ENCODE measurements at places on chromosomes 2 and 18.
A peak's percentile ranks its signal among the peaks of the same experiment; 100 is the strongest.

DNA sequence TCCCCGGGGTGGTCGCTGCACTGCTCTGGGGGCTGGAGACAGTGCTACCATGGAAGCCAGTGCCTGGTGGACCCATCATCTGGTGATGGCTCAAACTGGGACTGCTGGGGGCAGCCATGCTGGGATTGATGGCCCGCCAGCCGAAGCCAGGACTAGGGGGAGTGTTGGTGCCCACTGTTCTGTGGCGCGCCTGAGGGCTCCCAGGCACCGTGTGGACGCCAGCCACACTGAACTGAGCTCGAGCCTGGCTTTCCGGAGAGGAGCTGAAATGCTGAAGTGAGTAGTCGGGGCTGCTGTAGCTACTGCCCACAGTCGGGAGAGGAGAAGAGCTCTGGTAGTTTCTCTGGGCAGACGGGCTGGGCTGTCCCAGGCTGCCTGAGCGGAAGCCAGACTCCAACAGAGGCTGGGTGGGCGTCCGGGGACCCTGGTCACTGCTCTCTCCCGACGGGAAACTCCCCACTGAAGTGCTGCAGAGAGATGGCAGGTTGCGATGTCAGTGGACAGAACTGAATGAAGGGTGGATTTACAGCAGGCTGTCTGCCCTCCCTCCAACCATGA is 184.4 kb downstream of the TNS1 start:
- no peak for DNase-seq

DNA sequence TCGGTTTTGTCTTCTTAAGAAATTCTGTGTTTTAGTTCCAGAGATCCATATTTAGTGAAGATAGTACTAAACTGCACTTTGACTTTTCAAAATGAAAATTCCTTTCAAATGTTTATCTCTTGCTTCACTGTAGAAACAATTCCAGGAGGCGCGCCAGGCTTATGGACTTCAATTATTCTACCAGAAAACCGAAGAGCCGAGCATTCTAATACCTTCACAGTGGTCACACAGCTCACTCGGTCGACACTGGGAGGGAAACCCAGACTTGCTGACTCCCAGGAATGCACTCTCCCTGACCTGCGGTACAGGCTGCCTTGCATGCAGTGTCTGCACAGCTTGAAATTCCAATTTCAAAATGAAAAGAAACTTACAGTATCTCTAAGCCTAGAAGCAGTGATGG is 119.9 kb upstream of the PIEZO2 start:
- no peak for DNase-seq

- DNase-seq, result no peak
Observed at GRCh38 chr2:118473241-118473640, 374.2 kb downstream of the EN1 start.

GRCh38 chr2:36445185-36445866 is 89.7 kb downstream of the CRIM1 start:
- no peak for DNase-seq

DNA sequence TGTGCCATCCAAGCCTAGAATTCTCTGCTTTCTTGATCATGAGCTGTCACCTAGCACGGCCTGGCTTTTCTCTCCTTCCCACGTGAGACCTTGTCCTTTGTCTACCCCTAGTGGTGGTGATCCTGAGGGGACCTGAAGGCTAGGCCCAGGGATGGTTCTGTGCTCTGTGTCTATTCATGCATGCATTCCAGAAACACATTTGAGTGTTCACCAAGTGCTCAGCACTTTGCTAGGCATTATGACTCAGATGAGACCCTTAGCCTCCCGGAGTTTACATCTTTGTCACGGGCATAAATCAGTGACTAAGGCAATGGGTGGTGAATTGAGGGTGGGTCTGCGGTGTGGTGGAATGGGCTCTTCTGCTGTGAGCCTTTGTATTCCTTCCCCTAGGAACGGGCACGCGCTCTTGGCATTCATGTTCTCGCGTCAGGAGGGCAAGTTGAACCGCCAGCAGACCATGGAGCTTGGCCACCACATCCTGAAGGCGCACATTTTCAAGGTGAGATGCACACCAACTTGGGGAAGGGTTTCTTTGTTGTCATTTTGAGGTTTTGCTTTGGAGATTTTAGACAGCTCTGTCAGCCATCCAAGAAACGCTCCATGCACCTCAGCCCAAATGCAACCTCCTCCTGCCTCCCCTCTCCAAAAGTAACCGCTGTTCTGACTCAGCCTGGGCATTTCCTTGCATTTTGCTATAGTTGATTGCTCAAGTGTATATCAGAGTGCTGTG is 100.9 kb downstream of the WDSUB1 start:
- DNase-seq, result no peak

GRCh38 chr2:237283131-237283928 is 130.6 kb downstream of the COL6A3 start:
- no peak for DNase-seq

- DNase-seq, result peak; percentile 11
Observed at GRCh38 chr2:214543386-214543955, 132.6 kb downstream of the VWC2L start.

DNA sequence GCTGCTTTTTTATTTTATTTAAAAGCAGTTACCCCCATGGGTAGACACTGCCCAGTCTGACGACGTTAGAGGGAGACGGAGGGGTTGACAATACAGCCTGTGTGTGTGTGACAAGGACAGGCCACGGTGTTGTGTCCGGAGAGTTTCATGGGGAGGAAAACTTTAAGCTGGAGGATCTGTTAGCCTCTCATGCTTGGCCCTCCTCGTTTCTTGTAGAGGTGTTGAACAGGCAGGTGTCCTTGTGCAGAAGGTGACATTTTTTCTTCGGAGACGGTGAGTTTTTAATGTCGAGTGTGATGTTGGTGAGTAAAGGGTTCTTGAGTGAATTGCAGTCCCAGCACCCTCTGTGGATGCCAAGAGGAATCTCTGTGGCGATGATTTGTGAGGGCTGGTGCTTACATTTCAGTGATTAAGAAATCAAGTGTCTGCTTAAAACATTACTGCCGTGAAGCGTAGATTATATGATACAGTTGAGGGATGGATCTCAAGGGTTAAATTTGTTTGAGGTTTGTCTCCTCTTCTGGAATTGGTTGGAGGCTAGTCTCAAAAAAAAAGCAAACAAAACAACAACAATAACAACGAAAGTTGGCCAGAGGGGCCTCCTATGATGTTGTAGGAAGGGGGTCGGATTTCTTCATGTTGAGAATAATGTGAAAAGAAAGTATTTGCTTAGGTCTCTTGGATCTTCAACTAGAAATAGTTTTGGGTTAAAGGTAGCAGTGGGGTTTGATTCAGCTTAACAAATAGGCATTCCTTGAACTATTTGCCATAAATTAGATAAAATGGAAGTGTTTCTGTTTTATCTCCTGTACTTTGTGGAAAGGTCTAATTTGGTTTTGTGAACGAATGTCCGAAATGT is 1.6 kb downstream of the NCOA1 start:
- DNase-seq, result no peak

- no peak for DNase-seq
Observed at GRCh38 chr2:68564426-68564825, 79.0 kb upstream of the PROKR1 start.

- DNase-seq, result no peak
Observed at GRCh38 chr2:196219671-196220070, 48.3 kb upstream of the STK17B start.

GRCh38 chr2:217835931-217836891 is 166.6 kb downstream of the TNS1 start:
- DNase-seq, result peak; percentile 76

- DNase-seq, result no peak
Observed at GRCh38 chr18:72808680-72809079, 59.1 kb downstream of the NETO1 start.

DNA sequence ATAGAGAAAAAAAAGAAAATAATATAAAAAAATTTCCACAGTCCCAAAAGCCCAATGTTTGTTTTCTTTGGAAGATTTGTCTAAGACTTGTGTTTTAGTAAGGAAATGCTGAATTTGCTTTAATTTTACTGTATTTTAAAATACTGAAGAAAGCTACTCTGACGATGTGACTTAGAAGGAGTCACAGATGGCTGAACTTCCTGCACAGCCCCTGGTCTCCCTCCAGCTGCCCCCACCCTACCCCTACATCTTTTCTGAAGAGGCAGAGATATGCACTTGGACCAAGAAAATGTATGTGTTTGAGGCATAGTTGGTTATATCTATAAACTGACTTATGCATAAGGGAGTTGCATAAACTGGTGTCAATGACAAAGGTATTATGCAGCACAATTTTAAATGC is 172.3 kb downstream of the CDH2 start:
- DNase-seq, result no peak

DNA sequence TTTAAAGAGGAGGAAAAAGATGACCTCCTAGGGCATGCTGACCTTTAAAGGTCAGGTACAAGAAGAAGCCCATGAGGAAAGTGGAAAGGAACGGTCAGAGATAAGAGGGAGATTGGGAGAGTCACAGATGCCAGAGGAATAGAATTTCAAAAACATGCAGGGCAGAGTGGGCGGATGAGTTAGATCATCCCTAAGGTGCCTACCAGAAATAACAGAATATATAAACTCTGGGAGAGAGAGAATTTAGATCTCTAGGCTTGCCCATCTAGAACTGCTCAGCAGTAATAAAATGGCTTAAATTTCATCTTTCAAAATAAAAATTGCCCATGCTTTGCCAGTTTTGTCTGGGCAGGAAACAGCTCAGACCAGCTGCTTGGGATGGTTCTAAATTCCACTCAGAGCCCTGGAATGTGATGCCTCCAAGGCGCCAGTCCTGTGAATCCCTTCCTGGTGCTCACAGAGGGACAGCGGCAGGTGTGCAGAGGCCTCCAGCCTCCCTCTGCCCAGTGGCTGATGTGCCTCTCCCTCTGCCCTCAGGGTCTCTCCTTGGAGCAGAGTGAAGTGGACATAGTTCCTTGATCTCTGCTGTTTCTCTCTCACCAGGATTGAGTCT is 130.9 kb downstream of the ANTXR1 start:
- DNase-seq, result no peak

DNA sequence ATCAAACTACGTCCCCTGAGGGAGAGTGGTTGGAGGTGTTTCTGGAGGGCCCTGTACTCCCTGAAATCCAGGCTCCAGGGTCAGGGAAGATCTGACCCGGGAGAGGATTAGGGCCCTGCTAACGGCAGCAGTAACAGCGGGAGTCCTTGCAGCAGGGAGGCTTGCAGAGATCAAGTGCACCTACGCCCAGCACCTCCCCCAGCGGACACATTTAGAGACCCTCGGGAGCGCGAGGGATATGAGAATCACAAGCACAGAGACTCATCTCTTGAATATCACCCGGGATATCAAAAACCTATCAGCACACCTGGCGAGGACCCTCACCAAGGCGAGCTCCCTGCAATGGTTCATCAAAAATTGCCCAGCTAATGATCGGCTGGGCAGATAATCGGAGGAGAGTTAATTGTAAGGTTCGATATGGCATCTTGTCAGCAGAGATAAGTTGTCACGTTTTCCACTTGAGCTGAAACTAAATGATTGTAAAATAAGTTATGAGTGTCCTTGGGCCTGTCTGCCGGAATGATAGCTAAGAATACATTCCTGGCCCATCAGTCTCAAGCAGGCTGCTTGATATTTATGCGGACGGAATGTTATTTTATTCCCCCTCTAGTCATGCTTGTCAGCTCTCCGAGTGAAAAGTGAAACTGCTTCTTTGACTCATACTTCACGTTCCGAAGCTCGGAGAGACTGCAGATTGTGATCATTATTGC is 209.8 kb downstream of the GBX2 start:
- DNase-seq, result no peak

DNA sequence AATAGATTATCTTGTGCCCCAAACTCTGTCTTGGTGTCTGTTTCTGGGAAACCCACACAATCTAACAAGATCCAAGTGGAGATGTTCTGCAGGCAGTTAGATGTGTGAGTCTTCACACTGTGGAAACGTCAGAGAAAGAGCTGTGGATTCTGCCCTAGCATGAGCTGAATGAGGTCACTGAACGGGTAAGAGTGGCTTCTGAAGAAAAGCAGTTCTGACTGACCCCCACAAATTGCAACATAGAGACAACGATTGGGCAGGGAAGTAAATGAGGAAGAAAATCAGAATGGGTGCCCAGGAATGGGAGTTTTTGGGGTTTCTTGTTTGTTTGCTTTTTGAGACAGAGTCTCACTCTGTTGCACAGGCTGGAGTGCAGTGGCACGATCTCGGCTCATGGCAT is 12.9 kb upstream of the RPL37A start:
- no peak for DNase-seq
